ENCODE measurements at places on chromosomes 16 and 17.

GRCh38 chr17:45734598-45734997, 49.5 kb upstream of the CRHR1 start:
- no peak for DNase-seq

DNA sequence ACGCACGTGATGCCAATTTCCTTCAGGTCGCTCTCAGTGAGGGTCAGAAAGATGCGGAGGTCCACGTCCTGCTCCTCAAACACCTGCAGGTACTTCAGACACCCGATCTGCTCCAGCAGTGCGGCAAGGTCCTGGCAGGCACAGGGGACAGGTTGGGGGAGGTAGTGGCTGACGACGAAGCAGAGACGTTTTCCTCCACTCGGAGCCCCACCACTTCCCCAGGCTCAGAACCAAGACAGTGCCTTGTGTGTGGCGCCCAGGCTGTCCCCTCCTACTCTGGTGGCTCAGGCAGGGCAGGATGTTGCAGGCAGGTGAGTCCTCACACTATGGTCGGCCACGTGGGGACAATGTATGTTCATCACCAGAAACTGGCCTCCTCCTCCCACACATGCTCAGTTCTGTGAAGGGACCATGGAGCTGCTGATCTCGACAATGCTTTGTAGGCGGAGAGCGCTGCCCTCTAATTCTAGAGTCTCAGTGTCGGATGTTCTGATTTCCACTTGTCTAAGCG, 5.7 kb downstream of the NUDT16L1 start:
- no peak for DNase-seq

GRCh38 chr16:81461766-81462165, 17.2 kb downstream of the CMIP start:
- no peak for DNase-seq

DNA sequence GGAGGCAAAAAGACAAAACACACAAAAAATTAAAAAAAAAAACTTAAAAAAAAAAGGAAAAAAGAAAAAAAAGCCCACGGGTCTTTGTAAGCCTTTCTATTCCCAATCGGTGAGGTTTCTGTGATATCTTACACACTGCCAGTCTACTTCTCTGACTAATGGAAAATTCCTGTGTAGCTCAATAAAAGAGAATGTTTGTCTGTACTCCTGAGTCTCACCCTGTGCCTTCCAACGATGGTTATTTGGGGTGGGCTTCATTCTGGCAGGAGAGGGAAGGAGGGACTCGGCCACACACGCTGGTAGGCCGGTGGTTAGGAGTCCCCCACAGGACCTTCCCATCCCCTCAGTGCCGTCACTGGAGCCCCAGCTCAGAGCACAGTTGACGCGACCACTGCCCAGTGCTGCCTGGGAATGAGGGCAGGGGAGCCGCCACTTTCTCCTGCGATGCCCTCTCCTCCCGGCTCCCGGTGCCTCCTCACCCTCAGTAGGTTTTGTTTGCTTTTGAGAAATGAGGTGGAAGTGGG, 68.0 kb downstream of the AMFR start:
- no peak for DNase-seq

DNA sequence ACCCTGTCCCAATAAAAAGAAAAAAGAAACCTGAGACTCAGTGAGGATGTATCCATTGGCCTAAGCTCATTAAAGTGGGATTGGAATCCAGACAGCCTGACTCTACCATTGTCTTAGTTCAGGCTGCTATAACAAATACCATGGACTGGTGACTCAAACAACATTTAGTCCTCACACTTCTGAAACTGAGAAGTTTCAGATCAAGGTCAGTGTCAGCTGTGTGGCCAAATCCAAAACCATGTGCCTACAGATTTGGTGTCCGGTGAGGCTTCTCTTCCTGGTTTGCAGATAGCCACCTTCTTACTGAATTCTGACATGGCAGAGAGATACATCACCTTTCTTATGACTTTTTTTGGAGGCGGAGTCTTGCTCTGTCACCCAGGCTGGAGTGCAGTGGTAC, 53.3 kb upstream of the KDM8 start:
- no peak for DNase-seq

GRCh38 chr16:53261276-53261675, 173.0 kb upstream of the RBL2 start:
- DNase-seq, result no peak

DNA sequence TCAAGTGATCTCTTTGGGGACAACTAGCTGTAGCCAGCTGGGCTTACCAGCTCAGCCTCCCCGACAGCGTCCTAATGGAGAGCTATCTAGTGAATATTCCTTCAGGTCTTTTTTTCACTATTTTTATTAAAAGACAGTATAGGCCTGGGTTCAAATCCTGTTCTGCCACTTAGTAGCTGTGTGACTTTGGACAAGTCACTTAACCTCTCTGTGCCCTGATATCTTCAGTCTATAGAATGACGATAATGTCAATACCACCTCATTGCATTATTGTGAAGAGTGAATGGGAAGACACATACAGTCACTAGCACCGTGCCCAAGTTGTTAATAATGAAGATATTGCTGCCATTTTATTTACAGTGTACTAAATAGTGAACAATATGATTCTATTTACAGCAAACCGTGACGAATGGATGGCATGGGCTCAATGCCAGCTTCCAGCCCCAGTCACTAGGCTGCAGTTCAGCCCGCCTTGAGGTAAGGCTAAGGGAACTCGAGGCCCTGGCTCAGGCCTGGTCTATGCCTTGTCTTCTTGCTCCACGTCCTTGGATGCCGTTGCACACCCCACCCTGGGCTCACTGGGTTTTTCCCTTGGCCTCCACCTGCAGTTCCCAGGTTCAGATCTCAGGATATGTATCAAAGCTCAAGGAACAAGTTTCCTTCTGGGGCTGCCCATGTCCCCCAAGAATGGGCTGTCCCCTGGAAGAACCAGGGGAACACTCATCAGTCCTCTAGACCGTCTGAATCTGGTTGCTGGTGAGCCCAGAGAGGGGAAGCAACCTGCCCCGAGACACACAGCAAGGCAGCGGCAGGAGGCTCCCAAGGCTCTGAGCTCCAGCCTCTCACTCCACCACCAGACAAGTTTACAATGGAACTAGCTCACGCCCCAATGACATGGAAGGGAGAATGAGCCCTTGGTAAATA, 95.4 kb upstream of the TNRC6C start:
- DNase-seq, result no peak

- DNase-seq, result no peak
Observed at GRCh38 chr16:87790292-87791100, 24.7 kb upstream of the KLHDC4 start.

- no peak for DNase-seq
Observed at GRCh38 chr17:40531051-40531991, 29.9 kb upstream of the TNS4 start.

DNA sequence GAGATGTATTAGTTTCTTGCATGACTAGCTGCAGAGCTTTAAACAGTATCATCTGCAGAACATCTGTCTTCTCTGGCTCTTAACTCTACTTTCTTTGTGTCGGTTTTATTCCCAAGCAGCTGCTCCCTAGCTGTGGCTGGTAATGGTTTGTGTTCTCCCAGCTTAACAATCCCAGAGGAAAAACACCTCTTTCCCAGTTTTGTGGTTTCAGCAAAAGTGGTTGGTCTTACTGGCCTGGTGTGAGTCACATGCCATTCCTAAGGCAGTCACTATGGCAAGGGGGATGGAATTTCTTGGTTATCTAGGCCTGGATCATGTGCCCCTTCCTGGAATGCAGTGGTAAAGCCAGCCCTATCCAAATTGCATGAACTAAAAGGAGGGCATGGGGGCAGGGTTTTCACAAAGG, 27.5 kb downstream of the OMG start:
- DNase-seq, result no peak

- no peak for DNase-seq
Observed at GRCh38 chr17:2776589-2777241, 19.5 kb upstream of the RAP1GAP2 start.

GRCh38 chr16:74447578-74447977, 26.3 kb upstream of the CLEC18B start:
- no peak for DNase-seq

- no peak for DNase-seq
Observed at GRCh38 chr17:66829883-66830282, 5.0 kb upstream of the CACNG5 start.

DNA sequence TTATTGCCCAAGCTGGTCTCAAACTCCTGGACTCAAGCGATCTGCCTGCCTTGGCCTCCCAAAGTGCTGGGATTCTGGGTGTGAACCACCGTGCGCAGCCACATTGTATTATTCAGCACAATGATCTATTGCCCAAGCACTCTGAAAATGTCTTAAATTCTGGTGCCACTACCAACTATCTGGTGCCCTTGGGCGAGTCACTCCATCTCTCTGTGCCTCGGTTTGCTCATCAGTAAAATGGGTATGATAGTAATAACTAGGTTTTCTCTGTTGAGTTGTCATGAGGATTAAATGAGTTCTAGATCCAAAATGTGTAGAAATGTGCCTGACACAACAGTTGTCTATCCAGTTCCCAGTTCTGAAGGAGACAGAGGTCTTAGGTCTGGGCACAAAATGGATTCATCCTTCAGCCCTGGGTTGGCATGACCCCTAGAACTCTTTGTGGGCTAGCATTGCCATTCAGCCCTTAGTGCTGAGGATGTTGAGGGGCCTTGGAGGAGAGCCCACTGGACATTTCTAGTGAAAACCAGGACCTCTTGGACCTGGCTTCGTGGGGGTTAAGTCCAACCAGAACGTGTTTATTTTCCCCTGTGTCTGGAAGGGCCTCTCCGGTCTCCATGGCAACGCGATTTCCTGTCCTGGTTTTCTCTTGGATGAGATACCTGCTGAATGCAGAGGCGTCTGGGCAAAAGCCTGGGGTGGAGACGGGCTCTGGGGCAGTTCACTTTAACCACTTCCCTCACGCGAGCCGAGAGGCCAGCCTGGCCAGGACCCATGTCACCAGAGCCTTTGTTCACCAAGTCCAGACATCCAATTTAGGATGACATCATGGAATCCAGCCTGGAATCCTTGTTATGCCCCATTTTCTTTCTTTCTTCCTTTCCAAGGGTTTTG, 43.7 kb upstream of the TNRC6A start:
- peak; percentile 24 for DNase-seq

GRCh38 chr17:27947005-27947406, 53.8 kb upstream of the LYRM9 start:
- no peak for DNase-seq

GRCh38 chr16:17232487-17232886, 238.3 kb downstream of the XYLT1 start:
- no peak for DNase-seq

DNA sequence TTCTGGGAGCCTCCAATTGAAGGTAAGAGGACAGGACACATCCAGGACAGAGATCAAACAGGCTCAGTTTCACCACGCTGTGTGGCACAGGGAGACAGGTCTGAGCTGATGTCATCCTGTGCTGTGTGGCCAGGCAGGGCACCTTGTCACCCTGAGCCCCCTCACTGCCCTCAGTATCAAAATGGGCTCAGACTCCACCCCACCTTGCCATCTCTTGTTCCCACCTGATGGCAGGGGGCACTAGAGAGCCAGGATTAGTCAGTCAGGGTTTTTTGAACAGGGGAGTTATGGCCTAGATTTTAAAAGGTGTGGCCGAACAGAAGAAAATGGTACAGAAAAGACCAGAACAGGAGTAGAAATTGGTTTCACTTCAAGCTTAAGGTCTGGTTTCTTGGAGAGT, 2.6 kb downstream of the KAT2A start:
- DNase-seq, result no peak

DNA sequence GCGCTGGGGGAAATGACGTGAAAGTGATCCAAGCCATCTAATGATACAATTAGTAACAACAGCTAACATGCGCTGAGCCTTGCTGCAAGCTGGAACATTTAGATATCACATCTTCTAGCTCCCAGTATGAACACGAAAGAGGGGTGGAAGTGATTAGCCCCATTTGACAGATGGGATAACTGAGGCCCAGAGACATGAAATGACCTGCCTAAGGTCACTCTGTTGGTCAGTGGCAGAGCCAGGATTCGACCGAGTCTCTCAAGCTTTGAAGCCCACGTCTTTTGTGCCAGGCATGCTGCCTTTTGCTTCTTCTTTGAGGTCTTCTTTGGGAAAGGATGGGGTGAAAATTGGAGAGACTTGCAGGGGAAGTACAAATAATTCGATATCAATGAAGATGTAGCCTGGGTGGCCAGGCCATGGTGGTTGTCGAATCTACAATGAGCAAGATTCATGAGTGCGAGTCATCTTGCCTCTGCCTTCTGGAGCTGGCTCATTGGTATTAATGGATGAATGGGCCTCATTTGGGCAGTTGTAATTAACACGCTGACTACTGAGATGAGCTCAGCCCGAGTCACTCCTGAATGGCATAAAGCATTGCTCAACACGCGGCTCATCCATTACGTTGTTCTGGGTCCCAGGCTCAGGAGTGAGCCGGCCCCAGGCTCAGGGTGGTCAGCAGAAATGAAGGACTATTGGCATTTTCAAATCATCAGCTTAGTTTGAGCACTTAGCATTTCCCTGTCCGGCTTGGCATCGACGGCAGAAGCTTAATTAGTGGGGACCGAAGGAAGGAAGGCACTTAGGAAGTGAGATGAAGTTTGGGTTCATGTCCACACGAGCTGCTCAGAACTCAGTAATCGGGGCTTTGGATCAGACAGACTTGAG, 28.0 kb upstream of the GPRC5B start:
- DNase-seq, result no peak

DNA sequence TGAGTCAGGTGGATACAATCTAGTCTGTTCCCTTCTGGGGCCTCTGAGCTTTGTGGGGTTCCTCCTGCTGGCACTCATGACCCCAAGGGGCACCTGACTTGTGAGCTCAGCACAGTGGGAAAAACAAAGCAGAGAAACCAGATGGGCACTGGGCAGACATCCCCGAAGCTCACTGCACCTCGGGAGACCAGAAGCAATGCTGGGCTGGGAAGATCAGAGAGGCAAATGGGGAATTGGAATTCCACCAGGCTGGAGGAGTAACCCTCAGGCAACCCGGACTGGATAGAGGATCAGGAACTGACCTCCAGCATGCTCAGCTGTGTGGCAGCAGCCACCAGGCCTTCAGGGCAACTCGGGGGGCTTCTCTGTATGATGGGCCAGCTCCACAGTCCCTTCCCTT, 50.3 kb downstream of the ABCC12 start:
- DNase-seq, result no peak

DNA sequence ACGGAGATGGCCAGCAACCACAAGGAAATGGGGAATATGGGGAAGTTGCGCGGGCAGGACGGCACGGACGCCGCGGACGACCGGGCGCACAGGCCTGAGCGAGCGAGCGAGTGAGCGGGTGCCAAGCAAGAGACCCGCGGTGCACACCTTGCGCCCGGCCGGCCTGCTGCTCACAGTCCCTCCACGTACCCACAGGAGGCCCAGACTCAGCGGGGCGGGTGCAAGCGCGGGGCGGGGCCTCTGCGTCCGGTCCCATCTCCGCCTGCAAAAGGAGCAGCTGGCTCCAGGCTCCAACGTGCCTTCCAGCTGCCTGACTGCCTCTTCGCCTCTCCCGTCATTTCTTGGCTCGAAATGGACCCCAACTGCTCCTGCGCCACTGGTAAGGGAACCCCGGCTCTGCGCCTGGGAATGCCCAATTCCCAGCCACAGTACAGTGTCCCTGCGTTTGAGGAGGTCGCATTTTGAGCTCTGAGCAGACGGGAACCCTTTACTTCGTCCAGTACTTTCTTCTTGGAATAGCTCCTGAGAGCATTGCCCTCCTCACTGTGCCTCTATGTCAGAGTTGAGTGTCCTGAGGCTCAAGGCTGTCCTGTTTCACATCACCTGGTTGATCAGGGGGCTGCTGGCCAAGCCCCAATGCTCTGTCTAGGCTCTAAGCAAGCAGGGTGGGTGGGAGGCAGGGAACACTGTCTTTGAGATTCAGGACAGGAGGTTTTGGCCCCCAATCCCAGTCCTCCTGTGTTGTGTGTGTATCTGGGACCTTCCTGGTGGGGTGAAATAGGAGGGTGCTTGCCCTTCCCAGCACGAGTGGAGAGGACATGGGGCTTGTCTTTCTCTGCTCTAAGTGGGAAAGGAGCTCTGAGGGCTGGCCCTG, 8.1 kb upstream of the MT1E start:
- no peak for DNase-seq

Data from tibial nerve (tissue), 4 donors.